ENCODE measurements at places on chromosomes 4 and X. TPM values are rescaled to one million over a fixed set of nuclear protein-coding genes. Genes with fewer than 3 reads are reported as not detected.

DNA sequence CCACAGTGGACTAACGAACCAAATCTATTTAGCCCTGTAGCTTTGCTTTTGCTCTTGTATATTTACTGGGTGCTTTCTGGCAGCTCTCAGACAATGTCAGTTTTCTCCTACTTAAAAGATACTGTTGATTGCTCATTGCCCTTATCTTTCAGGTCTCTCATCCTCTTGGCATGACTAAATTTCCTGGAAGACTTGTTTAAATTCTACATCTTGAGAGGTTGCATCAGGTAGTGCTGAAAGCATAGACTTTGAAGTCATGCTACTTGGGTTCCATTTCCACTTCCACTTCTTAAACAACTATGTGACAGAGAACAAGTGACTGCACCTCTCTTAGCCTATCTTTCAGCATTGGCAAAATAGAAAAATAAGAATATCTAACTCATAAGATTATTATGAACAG lies 8.4 kb downstream of the TDO2 start:
- no peak overlapping the region for H3K27ac ChIP-seq
- H3K4me3 ChIP-seq: no peak overlapping the region
- no peaks in the 10 kb centered on the region for H3K36me3 ChIP-seq
- H3K4me1 ChIP-seq: no peaks in the 10 kb centered on the region

- no peak overlapping the region for H3K4me3 ChIP-seq
- H3K27me3 ChIP-seq: no peaks in the 10 kb centered on the region
- H3K27ac ChIP-seq: no peak overlapping the region
- no peaks in the 10 kb centered on the region for H3K36me3 ChIP-seq
- DNase-seq: no peak
- no peaks in the 10 kb centered on the region for H3K4me1 ChIP-seq
Measured at GRCh38 chr4:130008461-130008860, 912.5 kb downstream of the C4orf33 start.

Gene CPZ
- total RNA-seq: 5.1 TPM

GRCh38 chr4:56817840-56818491 lies 3.5 kb downstream of the SPINK2 start:
- H3K36me3 ChIP-seq: no peaks in the 10 kb centered on the region
- H3K27ac ChIP-seq: no peak overlapping the region
- DNase-seq: no peak
